Fibroblast of gingiva (primary cell): ENCODE measurements at places on chromosomes 13 and 19.

GRCh38 chr13:102040812-102041211 is 361.0 kb downstream of the FGF14 start:
- DNase-seq = no peak

GRCh38 chr19:57773488-57773887 is 4.0 kb downstream of the ZNF586 start:
- DNase-seq = no peak

DNA sequence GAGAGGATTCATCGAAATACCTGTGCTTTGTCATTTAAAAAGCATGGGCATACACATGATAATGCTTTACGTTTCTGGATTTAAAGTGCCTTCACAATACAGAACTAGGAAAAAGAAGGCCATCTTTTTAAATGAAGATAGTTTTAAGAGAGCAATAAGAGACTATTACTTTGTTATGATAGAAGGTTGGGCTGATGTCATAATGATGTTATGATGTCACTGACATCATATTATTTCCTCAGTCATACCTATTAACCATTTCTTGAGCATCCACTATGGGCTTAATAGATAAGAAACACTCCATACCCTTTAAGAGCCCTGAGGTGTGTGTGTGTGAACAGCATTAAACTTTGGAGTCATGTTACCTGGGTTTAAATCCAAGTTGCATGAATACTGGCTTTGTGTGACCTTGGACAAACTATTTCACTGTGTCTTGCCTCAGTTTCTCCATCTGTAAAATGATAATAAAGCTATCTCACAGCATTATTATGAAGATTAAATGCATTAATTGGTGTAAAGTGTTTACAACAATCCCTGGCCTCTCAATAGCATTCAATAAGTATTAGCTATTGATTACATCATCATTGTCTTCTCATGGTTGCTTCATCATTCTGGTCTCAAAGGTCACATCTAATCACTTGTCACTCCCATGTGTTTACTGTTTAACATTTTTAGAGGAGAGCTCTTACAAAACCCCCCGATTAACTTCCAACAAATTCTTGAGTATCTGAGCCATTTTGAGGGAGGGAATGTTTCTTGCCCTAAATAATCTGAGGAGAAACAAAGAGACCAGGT is 11.1 kb downstream of the ZNF181 start:
- no peak for DNase-seq

DNA sequence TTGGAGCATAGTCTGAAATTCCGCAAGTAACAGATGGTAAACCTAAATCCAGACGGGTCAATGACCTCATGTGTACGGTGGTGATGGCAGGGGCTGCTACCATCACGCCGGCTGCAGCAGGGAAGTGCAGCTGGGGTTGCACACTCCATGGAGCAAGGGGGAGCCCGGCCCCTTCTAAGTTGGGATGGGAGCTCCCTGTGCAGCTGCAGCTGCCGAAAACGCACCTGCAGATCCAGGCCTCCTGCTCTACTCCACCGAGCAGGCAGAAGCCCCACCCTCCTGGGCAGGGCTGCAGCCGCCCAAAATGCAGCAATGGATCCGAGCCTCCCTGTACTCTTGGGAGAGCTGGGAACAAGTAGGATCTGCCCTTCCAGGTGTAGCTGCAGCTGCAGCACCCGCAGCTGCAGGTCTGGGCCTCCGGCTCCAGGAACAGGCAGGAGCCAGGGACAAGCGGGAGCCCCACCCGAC is 25.5 kb downstream of the KBTBD6 start:
- no peak for DNase-seq
